ENCODE measurements at places on chromosomes 2 and 18.

- DNase-seq, result no peak
Observed at GRCh38 chr2:80531319-80531718, 226.8 kb upstream of the LRRTM1 start.

DNA sequence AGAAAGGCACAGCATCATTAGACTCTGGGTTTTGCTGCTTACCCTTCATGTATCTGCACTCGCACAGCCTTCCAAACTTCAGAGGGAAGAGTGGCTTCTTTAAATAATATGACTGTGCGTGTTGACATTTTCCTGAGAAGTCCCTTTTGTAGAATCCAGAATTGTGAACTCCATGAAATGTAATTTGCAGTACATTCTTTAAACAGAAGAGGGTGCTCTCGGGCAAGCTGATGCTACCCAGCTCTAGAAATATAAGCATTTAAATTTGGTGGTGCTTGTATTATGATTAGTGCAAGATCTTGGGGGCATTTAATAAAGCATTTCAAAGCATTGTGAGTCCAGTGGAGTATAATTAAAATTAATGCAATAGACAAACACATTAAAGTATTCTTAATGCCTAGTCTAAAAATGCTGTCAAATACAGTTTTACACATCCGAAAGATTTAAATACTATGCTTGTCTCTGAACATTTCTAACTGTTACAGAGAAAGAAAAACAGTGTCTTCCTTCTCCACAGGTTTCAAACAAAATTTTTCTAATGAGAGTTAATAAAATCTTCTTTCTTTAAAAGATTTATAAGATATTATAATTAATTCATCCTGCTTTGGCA lies 17.3 kb upstream of the GTF2A1L start:
- no peak for DNase-seq

GRCh38 chr18:21406116-21406515 lies 164.1 kb downstream of the GREB1L start:
- no peak for DNase-seq

DNA sequence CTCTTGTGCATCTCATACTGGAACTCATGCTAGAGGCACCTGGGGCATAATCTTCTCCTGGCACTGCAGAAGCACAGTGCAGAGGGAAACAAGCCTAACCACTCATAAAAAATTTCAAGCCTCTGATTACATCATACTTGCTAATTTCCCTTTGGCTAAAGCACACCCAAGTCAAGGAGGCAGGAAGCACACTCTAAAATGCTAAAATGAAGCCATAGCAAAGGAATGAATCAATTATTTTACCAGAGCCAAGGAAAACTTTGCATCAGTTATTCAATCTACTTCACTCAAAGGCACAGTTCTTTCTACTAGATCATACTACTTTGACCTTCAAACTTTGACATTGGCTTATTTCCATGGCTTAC lies 79.6 kb upstream of the SPOPL start:
- DNase-seq, result no peak

DNA sequence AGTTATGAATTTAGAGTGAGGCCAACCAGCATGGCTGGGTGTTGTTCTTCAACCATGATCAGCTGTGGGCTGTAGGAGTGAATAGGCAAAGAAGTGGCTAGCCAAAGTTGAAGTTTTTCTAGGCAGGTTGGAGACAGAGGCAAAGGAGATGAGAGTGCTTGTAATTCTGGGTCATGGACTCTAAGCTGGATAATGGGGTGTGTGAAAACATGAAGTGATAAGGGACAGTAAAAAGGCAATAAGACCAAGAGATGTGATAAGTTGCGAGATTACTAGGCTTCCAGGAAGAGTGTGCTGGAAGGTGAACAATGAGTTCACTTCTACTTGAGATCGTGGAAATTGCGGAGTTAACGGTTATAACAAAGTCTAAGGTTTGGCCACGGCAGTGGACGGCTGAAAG lies 118.6 kb upstream of the RNF152 start:
- no peak for DNase-seq

- DNase-seq, result no peak
Observed at GRCh38 chr2:60948926-60949579, 67.7 kb downstream of the REL start.

GRCh38 chr18:59564561-59564960 lies 132.7 kb downstream of the CCBE1 start:
- no peak for DNase-seq

- no peak for DNase-seq
Observed at GRCh38 chr18:42339372-42339771, 384.3 kb downstream of the PIK3C3 start.

- peak; percentile 15 for DNase-seq
Observed at GRCh38 chr2:151669585-151670081, 64.6 kb downstream of the NEB start.

DNA sequence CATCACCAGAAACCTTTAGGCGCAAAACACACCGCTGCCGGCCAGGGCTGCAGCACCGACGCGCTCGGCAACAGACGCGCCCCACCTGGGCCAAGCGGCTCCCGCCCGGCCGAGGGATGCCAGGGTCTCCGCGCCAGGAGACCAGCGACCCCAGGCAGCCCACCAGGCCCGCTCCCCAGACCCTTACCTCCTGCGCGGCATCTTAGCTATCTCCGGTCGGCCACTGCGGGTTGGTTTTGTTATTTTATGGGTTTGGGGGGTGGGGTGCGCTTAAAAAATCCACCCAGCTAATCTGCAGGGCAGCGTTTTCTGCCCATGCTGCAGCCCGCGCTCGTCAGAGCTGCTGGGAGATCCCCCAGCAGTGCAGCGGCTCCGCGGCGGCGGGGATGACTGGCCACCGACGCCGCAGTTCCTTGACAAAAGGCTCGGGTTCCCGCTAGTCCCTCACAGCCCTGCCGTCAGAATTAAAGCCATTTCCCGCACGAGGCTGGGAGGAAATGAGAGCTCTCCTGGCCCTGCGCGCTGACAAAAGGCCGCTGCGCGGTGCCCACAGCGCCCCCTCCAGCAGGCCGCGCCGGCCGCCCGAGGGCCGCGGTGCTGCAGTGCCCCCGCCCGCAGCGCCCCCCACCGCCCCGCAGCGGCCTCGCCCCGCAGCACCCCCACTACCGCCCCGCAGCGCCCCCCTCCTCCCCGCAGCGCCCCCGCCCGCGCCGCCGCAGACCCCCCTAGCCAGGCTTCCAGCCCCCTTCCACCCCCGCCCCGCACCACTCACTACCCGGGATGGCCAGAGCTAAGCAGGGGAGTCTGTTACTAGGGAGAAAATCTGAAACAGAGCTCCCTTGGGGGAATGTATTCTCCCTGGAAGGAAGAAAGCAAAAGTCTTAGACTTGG lies at the start of gene ADD2:
Gene ADD2 (minus strand): TSS at position 502 of the 891 bp plus-strand sequence. CDS start 61,792 bp downstream, outside the sequence.
- DNase-seq, result peak; percentile 27

DNA sequence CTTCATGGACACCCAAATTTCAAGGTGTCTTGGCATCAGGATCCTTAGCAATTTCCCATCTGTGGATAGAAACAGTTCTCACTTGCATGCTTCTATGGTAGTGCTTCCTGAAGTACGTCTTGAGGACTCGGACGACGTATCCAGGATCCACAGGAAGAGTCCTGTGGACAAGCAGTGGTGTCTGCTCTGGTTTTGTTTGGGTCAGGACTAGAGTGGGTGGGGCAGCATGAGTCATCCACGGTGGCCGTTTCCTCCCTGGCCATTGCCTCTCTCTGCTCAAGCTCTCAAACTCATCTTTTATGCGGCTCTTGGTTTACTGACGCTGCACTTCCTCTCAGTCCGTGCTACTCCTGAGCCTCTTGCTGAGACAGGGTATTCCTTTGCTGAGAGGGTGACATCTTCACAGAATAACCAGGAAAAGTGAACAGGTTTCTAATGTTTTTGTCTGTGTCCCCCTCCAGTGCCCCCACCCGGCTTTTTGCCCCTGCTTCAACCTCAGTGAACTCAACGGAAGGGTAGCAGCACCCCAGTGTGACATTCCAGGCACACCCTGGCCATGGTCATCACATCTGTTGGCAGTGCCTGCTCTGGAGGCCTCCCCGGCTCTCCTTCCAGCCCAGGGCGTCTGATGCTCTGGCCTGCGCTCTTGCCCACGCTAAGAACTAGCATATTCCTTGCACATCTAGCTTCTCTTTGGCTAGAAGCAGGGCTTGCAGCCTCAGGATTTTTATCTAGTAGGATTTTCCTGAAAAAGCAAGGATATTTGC lies 62.2 kb downstream of the ARMC9 start:
- DNase-seq, result no peak

DNA sequence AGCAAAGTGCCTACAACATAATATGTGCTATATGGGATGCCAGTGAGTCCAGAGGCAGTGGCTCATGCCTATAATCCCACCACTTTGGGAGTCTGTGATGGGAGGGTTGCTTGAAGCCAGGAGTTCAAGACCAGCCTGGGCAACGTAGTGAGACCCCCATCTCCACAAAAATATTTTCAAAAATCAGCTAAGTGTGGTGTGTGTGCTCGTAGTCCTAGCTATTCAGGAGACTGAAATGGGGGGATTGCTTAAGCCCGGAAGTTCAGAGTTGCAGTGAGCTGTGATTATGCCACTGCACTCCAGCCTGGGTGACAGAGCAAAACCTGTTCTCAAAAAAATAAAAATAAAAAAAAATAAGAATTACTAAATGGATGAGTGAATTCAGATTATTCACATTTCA lies 23.4 kb downstream of the OTX1 start:
- no peak for DNase-seq

- no peak for DNase-seq
Observed at GRCh38 chr2:101500180-101500579, 25.3 kb upstream of the RFX8 start.

DNA sequence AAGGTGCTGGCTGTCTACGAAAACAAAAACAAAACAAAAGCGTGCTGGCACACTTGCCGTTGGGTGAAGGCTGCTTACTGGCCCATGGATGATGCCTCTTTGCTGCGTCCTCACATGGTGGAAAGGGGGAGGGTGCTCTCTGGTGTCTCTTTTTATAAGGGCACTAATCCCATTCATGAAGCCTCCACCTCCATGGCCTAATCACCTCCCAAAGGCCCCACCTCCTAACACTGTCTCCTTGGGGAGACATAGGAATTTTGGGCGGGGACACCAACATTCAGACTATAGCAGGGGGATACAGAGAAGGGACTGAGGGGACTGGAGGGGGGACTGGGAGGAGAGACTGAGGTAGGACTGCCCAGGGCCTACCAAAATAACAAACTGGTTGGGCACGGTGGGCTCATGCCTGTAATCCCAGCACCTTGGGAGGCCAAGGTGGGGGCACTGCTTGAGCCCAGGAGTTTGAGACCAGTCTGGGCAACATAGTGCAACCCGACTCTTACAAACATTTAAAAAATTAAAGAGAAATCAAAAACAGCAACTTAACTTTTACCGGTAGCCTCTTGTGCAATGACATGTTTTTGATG lies 14.5 kb downstream of the PTMA start:
- DNase-seq, result no peak

GRCh38 chr2:6793371-6793770 lies 72.3 kb downstream of the CMPK2 start:
- no peak for DNase-seq

DNA sequence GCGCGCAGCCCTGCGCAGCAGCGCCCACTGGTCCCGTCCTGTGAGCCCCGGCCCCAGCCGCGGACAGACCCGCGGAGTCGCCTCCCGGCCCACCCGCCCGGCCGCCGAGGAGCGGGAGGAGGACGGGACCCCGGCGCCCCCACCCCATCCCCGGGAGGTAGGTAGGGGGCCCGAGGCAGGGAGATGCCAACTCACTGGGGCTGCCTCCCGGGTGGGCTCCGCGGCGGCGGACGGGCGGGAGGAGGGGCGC lies 160 bp downstream of the SPTBN1 start:
- no peak for DNase-seq

- DNase-seq, result no peak
Observed at GRCh38 chr2:118980573-118980972, 38.6 kb downstream of the MARCO start.

DNA sequence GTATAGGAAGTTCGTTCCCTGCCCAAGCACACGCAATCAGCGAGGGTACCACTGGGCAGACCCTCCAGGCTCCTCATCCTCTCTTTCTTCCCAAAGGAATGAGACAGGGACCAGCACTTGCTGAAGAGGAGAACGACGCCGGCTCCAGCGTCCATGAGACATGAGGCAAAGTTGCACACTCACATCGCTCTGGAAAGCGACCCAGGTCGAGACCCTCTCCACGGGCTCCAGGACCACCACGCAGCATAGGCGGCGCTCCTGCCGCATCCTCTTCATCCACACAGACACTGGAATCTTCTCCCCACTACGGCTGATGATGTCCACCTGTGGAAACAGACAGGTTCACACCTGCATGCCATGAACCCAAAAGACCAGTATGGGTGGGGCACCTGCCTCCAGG lies 10.8 kb downstream of the PASK start:
- DNase-seq, result no peak

GRCh38 chr2:39266916-39267434 lies 23.2 kb upstream of the CDKL4 start:
- DNase-seq, result no peak

DNA sequence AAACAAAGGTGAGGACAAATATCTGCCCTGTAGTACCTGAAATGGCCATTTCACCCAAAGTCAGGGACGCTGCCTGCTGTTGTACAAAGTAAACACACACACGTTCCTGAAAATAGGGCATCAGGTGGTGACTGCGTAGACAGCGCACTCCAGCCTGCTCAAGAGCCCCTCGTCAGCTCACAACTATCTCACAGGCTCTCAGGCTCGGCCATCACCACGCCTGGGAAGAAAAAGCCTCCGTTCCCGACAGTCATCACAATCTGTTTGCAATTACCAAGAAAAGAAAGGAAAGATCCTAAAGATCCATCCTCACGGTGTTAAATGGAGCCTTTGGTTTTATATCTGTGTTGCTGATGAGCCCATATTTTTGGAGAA lies 230.2 kb downstream of the ZNF516 start:
- no peak for DNase-seq

- DNase-seq, result no peak
Observed at GRCh38 chr2:51013933-51014526, 17.9 kb downstream of the NRXN1 start.

GRCh38 chr18:61883547-61883946 lies 9.3 kb downstream of the RNF152 start:
- no peak for DNase-seq

DNA sequence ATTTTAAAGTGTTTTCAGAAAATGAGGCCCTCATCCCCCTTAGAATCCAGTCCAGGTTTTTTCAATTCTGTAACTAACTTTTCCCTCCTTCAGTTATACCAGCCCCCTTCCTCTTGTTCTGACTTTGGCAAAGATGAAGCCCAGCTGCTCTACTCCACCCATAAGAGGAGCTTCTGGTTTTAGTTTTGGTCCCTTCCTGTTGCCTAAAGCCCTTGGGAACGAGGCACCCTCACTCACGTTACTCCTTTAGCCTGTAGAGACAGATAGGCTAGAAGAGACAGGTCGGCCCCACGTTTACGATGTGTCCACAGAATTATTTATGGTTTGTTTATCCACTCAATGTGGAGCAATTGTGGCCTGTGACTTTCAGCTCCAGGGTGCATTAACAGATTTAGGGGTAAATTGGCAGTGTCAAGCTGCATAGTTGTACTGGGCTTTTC lies 454.2 kb upstream of the TNP1 start:
- no peak for DNase-seq
